ENCODE measurements at places on chromosomes 13 and 19.

- ATAC-seq: no peak
- no peak overlapping the region for H3K4me3 ChIP-seq
- H3K27ac ChIP-seq: no peak overlapping the region
- H3K36me3 ChIP-seq: no peaks in the 10 kb centered on the region
- H3K4me1 ChIP-seq: no peaks in the 10 kb centered on the region
Measured at GRCh38 chr19:28292822-28293500, 920.0 kb downstream of the UQCRFS1 start.

GRCh38 chr13:50894504-50894903 lies 15.1 kb upstream of the RNASEH2B start:
- no peaks in the 10 kb centered on the region for H3K36me3 ChIP-seq
- H3K4me3 ChIP-seq: no peak overlapping the region
- no peak for ATAC-seq
- no peak overlapping the region for H3K27ac ChIP-seq
- peaks cover 14% of the 10 kb centered on the region for H3K4me1 ChIP-seq
- no peaks in the 10 kb centered on the region for H3K27me3 ChIP-seq

GRCh38 chr13:27595055-27595811 lies 25.1 kb downstream of the LNX2 start:
- H3K36me3 ChIP-seq: no peaks in the 10 kb centered on the region
- H3K4me1 ChIP-seq: peaks cover 24% of the 10 kb centered on the region
- no peak overlapping the region for H3K4me3 ChIP-seq
- no peaks in the 10 kb centered on the region for H3K27me3 ChIP-seq
- H3K27ac ChIP-seq: no peak overlapping the region

GRCh38 chr13:40969169-40969901 lies 49.8 kb downstream of the ELF1 start:
- H3K27me3 ChIP-seq: no peaks in the 10 kb centered on the region
- H3K4me1 ChIP-seq: peaks cover 17% of the 10 kb centered on the region

- H3K4me3 ChIP-seq: no peak overlapping the region
- H3K36me3 ChIP-seq: no peaks in the 10 kb centered on the region
- H3K27me3 ChIP-seq: no peaks in the 10 kb centered on the region
- no peak overlapping the region for H3K27ac ChIP-seq
- H3K4me1 ChIP-seq: no peaks in the 10 kb centered on the region
- ATAC-seq: no peak
Measured at GRCh38 chr13:80884056-80884785, 543.3 kb upstream of the SPRY2 start.

DNA sequence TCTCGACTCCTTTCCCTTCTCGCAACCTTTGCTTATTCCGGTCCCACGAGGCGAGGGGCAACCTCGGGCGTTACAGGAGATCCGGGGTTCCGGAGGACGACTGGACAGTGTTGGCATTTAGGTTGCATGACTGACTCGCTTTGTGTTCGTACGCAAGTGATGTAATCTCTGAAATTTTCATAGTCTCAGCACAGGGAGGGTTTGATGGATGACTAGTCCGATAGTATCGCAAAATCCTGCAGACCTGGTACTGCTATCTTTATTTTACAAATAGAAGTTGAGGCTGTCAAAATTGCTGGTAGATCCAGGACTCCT lies 342 bp downstream of the DDX49 start:
- H3K4me1 ChIP-seq: peaks cover 20% of the 10 kb centered on the region
- ATAC-seq: no peak
- H3K27me3 ChIP-seq: no peaks in the 10 kb centered on the region
- H3K27ac ChIP-seq: peak overlapping the region; percentile 93

DNA sequence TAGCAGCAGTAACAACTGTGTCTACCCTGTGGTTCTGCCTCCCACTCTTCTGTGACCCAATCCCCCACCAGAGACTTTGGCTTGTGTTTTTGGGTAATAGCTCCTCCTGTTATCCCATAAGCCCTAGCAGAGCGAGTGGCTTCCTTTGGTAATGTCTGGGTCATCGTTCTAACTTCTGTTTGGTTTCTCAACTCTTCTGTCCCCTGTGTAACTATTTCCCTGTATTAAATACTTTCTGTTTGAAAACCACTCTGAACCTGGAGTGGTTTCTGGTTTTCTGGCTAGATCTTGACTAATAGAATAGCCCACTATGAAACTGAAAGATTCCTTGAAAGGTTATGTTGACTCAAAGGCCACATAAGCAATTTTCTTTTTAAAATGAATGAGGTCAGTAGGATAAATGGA lies 350.0 kb downstream of the DCT start:
- peak; percentile 17 for ATAC-seq
- H3K27me3 ChIP-seq: no peaks in the 10 kb centered on the region
- H3K4me3 ChIP-seq: no peak overlapping the region
- H3K36me3 ChIP-seq: no peaks in the 10 kb centered on the region
- H3K27ac ChIP-seq: no peak overlapping the region
- H3K4me1 ChIP-seq: no peaks in the 10 kb centered on the region

GRCh38 chr19:48575931-48576622 lies 24.1 kb downstream of the SULT2B1 start:
- no peak overlapping the region for H3K27ac ChIP-seq
- H3K4me3 ChIP-seq: no peak overlapping the region
- no peaks in the 10 kb centered on the region for H3K27me3 ChIP-seq
- no peaks in the 10 kb centered on the region for H3K4me1 ChIP-seq
- no peaks in the 10 kb centered on the region for H3K36me3 ChIP-seq
- no peak for ATAC-seq

DNA sequence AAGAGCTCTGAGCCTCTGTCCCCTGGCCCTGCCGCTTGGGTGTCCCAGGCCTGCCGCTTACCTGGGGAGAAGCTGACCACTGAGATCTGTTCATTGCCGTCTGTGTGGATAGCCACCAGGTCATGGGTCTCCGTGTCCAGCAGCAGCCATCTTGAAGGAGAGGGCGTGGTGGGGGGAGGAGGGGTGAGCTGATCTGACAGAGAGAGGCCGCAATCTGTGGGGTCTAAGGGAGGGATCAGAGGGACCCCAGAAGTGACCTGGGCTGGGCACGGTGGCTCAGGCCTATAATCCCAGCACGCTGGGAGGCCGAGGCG lies 14.6 kb upstream of the GPR4 start:
- H3K4me3 ChIP-seq: no peak overlapping the region
- ATAC-seq: no peak
- H3K4me1 ChIP-seq: peaks cover 14% of the 10 kb centered on the region

- H3K4me3 ChIP-seq: no peak overlapping the region
- H3K36me3 ChIP-seq: no peaks in the 10 kb centered on the region
- H3K27me3 ChIP-seq: no peaks in the 10 kb centered on the region
- no peak overlapping the region for H3K27ac ChIP-seq
- H3K4me1 ChIP-seq: no peaks in the 10 kb centered on the region
Measured at GRCh38 chr13:83201506-83201905, 680.8 kb downstream of the SLITRK1 start.

DNA sequence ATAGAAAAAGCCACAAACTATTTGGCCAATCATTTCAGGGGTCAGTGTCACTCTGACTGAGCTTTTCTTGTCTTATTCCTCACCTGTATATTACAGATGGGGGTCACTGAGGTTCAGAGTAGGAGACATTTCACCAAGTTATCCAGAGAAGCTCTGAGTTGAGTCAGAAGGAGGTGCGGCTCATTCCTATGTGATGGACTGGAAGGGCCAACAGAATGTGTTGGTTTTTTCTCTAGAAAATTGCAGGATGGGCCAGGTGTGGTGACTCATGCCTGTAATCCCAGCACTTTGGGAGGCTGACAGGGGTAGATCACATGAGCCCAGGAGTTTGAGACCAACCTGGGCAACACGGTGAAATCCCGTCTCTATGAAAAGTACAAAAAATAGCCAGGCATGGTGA lies 24.5 kb upstream of the ZNF83 start:
- H3K27ac ChIP-seq: no peak overlapping the region
- no peak overlapping the region for H3K4me3 ChIP-seq
- no peaks in the 10 kb centered on the region for H3K4me1 ChIP-seq
- no peaks in the 10 kb centered on the region for H3K27me3 ChIP-seq
- no peak for ATAC-seq

GRCh38 chr19:35034005-35034502 lies 3.8 kb downstream of the SCN1B start:
- H3K4me1 ChIP-seq: no peaks in the 10 kb centered on the region
- no peaks in the 10 kb centered on the region for H3K27me3 ChIP-seq
- ATAC-seq: no peak
- no peak overlapping the region for H3K4me3 ChIP-seq
- H3K27ac ChIP-seq: no peak overlapping the region

DNA sequence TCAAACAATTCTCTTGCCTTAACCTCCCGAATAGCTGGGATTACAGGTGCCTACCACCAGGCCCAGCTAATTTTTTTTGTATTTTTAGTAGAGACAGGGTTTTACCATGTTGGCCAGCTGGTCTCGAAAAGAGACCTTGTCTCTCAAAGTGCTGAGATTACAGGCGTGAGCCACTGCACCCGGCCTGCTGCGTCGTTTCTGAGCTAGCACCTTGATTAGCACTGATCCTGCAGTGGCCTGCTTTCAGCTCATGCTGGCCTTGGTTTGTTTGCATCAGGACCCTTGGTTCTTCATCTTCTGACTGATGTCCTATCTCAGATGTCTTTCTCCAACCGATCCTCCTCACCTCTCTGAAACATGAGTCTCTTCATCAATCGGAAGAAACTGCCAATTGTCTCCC lies 4.9 kb upstream of the TFDP1 start:
- H3K27ac ChIP-seq: no peak overlapping the region
- H3K4me3 ChIP-seq: no peak overlapping the region
- no peaks in the 10 kb centered on the region for H3K36me3 ChIP-seq
- no peaks in the 10 kb centered on the region for H3K4me1 ChIP-seq
- ATAC-seq: no peak

DNA sequence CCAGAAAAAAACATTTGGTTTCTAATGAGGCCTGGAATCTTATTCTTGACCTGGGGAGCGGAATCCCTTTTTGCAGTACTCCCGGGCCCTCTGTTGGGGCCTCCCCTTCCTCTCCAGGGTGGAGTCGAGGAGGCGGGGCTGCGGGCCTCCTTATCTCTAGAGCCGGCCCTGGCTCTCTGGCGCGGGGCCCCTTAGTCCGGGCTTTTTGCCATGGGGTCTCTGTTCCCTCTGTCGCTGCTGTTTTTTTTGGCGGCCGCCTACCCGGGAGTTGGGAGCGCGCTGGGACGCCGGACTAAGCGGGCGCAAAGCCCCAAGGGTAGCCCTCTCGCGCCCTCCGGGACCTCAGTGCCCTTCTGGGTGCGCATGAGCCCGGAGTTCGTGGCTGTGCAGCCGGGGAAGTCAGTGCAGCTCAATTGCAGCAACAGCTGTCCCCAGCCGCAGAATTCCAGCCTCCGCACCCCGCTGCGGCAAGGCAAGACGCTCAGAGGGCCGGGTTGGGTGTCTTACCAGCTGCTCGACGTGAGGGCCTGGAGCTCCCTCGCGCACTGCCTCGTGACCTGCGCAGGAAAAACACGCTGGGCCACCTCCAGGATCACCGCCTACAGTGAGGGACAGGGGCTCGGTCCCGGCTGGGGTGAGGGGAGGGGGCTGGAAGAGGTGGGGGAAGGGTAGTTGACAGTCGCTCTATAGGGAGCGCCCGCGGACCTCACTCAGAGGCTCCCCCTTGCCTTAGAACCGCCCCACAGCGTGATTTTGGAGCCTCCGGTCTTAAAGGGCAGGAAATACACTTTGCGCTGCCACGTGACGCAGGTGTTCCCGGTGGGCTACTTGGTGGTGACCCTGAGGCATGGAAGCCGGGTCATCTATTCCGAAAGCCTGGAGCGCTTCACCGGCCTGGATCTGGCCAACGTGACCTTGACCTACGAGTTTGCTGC lies at the start of gene ICAM4:
Gene ICAM4, plus strand, starts transcription at position 153 of the 935 bp plus-strand sequence. Its CDS starts 58 bp downstream, at position 211.
- no peak within 1 kb of the TSS for H3K4me3 ChIP-seq
- peaks cover 86% of the 10 kb centered on the region for H3K27me3 ChIP-seq
- H3K36me3 ChIP-seq: no peaks in the 10 kb centered on the region
- no peak for ATAC-seq

DNA sequence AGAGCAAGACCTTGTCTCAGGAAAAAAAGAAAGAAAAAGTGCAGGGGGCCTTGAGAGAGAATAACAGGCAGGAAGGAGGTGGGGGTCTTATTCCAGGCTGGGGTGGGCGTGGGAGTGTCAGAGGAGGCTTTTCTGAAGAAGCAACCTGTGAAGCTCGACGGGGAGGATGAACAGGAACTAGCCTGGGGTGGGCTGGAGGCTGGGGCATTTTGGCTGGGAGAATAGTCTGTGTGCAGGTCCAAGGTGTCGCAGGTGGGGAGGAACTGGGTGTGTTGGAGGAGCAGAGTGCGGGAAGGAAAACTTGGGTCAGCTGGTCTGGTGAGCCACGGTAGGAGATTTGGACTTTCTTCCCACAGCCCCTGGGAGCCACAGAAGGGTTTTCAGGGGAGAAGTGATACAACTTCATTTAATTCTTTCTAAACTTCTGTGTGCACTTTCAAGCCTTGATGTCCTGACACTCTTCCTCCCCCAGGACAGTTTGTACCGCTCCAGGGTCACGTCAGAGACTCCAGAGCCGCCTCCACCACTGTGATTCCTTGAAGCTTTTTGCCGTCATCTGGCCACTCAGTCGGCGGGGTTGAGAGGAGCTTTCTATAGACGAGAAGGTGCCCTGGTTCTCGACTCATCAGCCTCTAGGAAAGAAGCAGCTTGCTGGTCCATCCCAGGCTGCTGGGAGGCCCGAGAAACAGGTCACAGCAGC lies 138.7 kb downstream of the SIPA1L3 start:
- H3K36me3 ChIP-seq: peaks cover 4% of the 10 kb centered on the region
- H3K4me3 ChIP-seq: no peak overlapping the region
- H3K27me3 ChIP-seq: no peaks in the 10 kb centered on the region
- H3K27ac ChIP-seq: no peak overlapping the region

GRCh38 chr19:18290302-18291018 lies 9.0 kb upstream of the JUND start:
- peak overlapping the region; percentile 99 for H3K27ac ChIP-seq
- H3K27me3 ChIP-seq: no peaks in the 10 kb centered on the region
- no peak overlapping the region for H3K4me3 ChIP-seq
- no peak for ATAC-seq
- peaks cover 20% of the 10 kb centered on the region for H3K4me1 ChIP-seq

- no peak for ATAC-seq
- no peaks in the 10 kb centered on the region for H3K4me1 ChIP-seq
- H3K27me3 ChIP-seq: no peaks in the 10 kb centered on the region
- no peaks in the 10 kb centered on the region for H3K36me3 ChIP-seq
Measured at GRCh38 chr13:74026753-74027152, 107.5 kb downstream of the KLF12 start.

GRCh38 chr13:74646091-74646490 lies 511.9 kb upstream of the KLF12 start:
- no peaks in the 10 kb centered on the region for H3K27me3 ChIP-seq
- no peak overlapping the region for H3K27ac ChIP-seq
- no peak for ATAC-seq
- H3K4me1 ChIP-seq: no peaks in the 10 kb centered on the region

DNA sequence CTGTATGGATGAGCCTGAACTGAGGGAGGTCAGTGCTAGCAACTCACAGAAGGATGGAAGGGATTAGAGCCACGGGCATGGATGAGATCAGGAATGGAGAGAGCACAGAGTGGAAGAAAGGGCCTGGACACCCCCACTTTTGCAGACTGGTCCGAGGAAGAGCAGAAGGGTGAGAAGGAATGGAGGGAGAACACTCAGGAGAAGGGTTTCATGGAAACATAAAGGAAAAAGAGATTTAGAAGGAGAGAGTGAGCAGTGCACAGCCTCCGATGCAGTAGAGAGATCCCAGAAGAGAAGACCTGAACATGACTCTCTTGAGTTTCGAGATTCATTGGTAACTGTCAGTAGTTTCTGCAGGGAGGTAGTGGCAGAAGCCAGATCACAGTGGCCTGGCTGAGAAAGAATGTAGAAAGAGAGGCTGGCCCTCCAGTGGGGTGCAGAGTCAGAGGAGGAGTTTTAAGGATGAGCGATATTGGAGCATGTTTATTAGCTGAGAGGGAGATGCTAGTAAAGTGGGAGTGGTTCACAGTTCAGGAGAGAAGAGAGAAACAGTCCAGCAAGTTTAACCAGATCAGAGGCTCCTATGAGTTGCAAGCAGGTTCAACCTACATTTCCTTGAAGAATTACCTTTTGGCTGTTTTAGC lies 108.9 kb downstream of the ZAR1L start:
- no peak for ATAC-seq
- no peak overlapping the region for H3K4me3 ChIP-seq
- no peak overlapping the region for H3K27ac ChIP-seq
- no peaks in the 10 kb centered on the region for H3K4me1 ChIP-seq
